ENCODE measurements at places on chromosomes 1 and 21.

- DNase-seq = no peak
Observed at GRCh38 chr1:85579622-85580021, 939 bp upstream of the CCN1 start.

- no peak for DNase-seq
Observed at GRCh38 chr1:106675558-106675957, 380.9 kb upstream of the PRMT6 start.

DNA sequence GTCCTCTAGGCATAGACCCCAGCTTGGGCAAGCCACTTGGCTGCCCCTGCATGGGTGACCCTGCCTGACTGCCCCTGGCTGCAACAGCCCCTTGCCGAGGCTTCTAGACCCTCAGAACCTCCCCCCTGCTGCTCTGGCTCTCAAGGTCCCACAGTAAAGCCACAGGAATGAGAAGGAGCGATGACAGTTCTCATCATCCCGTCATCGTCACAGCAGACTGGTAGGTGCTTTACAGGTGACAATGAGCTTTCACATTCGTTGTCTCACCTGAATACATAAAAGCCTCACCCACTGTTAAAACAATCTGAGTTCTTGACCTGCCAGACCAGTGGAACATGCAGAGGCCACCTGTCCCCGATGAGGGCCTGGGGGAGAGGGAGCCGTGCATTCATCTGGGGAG lies 36.0 kb upstream of the GPR157 start:
- DNase-seq = no peak

- no peak for DNase-seq
Observed at GRCh38 chr1:8152731-8153702, 126.9 kb upstream of the ERRFI1 start.

- no peak for DNase-seq
Observed at GRCh38 chr1:53330819-53331218, 2.9 kb upstream of the LRP8 start.

DNA sequence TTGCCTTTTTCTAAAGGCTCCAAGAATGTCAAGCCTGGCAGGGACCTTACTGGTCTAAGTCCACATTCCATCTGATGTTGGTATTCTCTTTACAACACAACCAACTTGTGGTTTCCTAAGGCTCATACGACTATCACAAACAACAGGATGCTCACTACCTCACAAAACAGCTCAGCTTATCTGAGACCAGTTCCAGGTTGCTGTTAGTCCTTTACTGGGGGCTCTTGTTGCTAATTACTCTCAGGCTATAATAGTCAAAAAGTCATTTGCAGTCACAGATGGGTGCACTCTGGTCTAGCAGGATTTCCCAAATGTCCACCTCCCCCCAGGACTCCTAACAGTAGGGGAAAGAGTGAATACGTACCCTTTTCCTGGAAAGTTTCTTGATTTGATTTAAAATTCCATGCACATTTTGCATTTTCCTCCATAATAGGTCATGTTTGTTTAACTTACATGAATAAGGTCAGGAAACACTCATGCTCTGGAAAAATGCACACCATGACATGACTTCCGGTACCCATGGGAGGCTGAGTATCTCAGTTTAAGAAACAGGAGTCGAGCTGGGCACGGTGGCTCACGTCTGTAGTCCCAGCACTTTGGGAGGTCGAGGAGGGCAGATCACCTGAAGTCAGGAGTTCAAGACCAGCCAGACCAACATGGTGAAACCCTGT lies 16.0 kb downstream of the LCK start:
- DNase-seq = no peak

- no peak for DNase-seq
Observed at GRCh38 chr1:217911908-217912307, 280.8 kb downstream of the SPATA17 start.

GRCh38 chr1:174652569-174653280 lies 205.0 kb downstream of the GPR52 start:
- DNase-seq = no peak

Measured in bone marrow (tissue), 2 donors.